Left lung (tissue), 14 donors: ENCODE measurements at places on chromosomes 2 and 18. TPM values are rescaled to one million over a fixed set of nuclear protein-coding genes. Genes with fewer than 3 reads are reported as not detected.

GRCh38 chr2:44931198-44931780 is 10.2 kb upstream of the SIX3 start:
- DNase-seq, result no peak

DNA sequence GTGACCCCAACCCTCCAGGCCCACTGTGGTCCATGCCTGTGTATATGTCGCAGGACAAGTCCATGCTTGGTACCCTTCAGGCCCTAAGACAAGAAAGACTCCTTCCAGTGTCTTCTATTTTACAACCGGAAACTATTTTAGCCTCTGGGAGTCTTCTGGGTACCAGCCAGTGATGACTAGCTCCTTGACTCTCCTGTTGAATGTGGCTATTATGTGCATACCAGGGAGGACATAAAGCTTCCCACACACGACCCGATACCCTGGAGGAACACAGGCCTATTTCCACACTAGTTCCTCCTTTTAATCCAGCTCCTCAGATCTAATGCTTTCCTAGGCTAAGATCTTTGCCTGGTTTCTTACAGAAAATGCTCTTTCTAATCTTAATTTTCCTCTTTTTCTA is 178.1 kb downstream of the NCKAP5 start:
- DNase-seq, result no peak

Gene ANKRD62
- 0.20 TPM for total RNA-seq

Gene METAP1D
- total RNA-seq, result 4.6 TPM

DNA sequence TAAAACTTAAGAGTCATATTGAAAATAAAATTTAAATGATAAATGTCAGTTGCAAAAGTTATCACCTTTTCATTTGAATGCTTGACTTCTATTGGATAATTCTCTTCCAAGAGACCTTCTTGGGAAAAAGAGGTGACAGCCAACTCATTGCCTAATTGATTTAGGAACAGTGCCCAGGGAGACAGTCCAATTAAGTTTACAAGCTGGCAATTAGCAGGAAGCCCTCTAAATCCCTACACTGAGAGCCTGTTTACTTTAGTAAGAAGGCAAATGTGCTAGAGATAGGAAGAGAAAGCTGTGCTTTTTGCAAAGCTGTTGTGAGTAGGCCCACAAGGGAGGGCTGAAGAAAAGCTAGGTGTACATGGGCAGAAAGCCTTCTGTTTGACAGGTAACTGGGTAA is 189.1 kb downstream of the WDPCP start:
- no peak for DNase-seq

DNA sequence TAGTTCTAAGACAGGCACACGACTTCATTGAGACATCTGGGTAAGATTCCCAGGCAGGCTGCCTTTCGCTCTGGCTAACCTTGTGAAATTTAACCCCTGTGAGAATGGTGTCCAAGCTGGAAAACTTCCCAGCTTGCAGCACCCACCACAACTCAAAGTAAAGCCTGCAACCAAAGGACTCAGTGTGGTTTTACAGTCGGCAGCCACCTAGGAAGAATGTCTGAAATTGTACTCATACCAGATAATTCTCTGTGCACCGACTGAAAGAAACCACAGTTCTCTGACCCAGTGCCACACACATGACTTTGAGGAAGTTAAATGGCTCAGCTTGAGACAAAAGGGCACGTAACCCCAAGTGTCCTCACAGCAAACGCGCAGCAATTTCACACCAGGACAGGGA is 125.7 kb downstream of the RBMS1 start:
- no peak for DNase-seq

DNA sequence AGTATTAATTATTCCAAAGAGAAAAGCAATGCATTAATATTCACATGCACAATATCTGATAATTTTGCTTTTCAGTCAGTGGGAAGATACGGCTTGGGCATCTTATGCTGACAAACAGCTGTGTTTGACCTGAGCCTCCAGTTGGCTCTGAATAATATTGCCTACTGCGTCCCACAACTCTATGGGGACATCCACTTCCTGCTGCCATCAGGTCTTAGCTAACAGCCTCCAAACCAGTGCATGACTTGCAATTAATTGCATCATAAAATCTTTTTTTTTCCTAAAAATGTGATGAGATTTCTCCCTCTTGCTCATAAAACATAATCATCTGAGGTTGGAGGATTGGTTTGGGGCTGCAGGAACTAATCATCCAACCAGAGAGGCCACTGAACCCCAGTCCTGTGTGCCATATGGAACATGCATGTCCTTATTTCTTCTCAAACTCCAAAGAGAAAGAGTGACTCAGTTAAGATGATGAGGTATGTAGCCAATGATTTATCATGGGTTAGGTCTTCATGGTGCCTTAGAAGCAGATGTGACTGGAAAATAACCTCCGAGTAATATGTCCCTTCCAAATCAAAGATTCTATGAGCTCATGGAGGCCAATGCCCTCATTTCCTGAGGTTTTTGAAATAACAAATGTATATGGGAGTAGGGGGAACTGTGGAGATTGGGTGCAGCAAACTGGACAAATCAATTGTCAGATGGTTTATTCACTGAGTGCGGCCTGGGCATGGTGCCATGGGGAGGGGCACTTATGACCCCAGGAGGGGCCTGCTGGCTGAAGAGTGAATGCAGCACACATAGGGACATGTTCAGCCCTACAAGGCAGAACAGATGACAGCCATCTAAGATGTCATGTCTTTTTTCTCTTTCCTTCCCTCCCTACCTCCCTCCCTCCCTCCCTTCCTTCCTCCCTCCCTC is 39.4 kb downstream of the EDAR start:
- DNase-seq, result no peak
